ENCODE measurements at places on chromosomes 16 and 17.

GRCh38 chr16:11613381-11614303, 26.9 kb upstream of the LITAF start:
- peak; percentile 13 for DNase-seq

DNA sequence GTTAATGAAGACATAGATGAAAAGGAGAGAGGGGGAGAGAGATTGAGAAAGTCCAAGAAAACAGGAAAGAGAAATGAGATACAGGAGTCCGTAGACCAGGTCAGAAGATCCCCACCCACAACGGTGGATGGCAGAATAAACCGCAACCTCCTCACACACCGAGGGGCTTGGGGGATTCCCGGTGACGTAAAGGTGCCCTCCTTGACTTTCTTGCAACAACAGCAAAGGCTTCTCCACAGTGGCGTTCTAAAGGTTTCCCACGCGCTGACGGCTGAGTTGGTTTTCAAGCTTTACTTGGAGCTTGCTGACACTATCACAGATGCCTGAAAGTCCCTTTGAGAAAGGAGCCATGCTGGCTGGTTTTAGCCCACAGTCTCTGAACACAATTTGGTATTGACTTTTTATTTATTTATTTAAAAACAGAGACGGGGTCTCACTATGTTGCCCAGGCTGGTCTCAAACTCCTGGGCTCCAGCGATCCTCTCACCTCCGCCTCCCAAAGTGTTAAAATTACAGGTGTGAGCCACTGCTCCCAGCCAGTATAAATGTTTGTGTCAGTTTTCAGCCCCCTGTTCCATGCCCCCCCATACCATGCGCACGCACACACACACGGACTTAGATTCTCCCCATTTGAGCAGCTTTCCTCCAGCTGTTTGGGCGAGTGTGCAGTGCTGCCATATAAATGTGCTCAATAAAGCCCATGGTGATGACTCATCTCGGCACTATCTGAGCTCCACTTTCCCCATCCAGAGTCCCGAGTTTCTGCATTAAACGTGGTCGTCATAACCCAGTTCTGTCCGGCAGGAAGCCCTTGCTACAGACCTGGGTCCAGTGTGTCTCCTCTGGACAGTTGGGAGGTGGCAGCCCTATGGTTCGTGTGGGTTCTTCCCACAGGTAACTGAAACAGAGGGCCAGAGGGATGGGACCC, 33.0 kb upstream of the SEC14L1 start:
- DNase-seq: peak; percentile 72

GRCh38 chr17:41650794-41651624, 26.6 kb upstream of the KRT17 start:
- DNase-seq: no peak

DNA sequence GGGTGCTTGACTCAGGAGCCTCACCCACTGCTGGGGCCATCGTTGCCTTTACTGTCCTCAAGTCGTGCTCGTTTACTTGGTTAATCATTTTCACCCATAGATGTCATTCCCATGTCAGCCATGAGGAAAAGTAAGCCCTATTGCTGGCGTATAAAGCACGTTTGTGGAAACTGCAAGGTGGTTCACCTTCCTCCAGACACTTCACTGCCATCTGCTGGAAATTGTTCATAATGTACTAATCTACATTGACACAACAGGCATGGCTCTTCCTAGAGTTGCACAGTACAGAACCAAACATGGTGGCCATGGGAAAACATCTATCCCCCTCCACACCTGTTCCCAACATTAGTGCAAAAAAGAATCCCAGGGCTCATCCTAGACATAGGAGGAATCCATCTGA, 116.6 kb downstream of the ZNF18 start:
- DNase-seq: no peak

- DNase-seq: no peak
Observed at GRCh38 chr17:6755281-6755680, 565 bp upstream of the XAF1 start.

GRCh38 chr16:31202414-31203375, at the start of gene PYCARD:
PYCARD (minus strand) TSS chr16:31202760; CDS start chr16:31202690, 70 bp downstream.
- DNase-seq: peak; percentile 33

- peak; percentile 25 for DNase-seq
Observed at GRCh38 chr16:85995541-85996423, 96.8 kb downstream of the IRF8 start.

GRCh38 chr17:72240333-72240732, 119.5 kb downstream of the SOX9 start:
- no peak for DNase-seq

DNA sequence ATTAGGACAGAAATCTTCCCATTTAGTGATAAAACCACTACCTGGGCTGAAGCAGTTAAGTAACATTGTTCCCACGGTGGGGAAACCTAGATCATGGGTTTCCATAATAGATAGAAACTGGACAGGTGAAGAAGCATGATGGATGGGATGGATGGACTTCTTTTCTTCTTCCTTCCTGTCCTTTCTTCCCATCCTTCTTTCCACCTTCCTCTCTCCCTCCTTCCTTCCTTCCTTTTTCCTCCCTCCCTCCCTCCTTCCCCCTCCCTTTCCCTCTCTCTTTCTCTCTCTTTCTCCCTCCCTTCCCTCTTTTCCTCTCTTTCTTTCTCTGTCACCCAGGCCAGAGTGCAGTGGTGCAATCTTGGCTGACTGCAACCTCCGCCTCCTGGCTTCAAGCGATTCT, 3.1 kb downstream of the PSMC3IP start:
- no peak for DNase-seq

GRCh38 chr16:74297145-74297665, 591 bp downstream of the PSMD7 start:
- peak; percentile 56 for DNase-seq

GRCh38 chr17:79985943-79986391, 49.7 kb downstream of the TBC1D16 start:
- no peak for DNase-seq

DNA sequence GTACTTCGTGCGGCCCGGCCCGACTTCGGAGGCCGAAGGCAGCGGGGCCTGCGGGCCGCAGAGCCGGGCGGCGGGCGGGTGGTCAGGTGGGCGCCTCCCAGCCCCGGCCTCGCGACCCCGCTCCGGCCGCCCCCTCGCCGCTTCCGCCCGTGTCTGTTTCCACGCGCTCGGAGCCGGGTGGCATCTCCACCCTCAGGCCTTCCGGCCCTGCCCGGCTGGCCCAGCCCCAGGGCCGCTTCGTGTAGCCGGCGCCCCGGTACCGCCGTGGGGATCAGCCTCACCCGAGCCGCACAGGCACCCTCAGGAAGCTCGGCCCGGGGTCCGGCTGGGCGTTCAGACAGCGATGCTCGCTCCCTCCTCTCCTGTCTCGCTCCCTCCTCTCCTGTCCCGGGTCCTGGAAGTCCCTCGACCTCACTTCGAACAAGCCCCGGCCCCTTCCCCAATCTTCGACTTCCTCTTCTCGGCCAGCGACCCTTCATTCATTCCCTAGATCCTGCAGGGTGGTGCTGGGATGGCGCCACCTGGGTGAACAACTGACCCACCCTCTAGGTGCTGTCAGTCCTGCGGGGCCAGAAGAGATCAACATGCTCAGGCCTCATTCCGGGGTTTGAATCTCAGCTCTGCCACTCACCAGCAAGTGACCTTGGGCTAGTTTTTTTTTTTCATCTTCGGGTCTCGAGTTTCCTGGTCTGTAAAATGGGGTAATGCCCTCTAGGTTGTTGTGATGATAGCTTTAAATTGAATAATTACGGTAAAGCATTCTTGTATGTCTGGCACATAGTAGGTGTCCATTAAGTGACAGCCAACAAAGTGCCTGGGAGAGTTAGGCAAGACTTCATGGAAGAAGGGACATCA, 610 bp downstream of the VPS4A start:
- peak; percentile 43 for DNase-seq

DNA sequence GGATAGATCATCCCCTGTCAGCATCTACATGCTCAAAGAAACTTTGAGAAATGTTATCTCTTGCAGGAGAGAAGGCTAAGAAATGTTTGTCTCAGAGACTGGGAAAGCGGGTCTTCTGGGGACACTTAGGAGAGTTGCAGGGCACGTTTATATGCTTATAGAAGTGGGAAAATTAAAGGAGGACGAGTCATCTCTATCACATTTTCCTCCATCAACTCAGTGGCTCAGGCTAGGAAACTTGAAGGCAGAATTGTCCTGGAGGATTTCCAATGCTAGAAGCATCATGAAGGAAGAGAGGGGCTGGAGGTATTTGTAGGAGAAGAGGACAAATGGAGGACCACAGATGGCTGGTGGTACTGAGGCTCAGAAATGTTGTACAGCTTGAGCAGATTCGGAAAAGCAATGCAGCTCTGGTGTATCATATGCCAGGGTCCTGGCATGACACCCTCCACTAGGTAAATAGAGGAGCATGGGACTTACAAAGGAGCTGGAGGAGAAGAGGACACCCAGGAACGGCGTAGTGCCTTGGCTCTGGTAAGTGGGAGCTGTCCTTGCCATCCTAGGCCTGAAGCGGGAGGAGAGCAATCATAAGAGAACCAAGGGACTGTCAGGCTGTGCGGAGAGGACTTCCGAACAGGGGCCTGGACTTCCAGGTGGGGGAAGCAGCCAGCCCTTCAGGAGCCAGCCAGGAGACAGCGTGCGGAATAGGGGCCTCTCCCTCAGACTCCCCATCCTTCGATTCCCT, 4.5 kb upstream of the HS3ST3B1 start:
- no peak for DNase-seq

GRCh38 chr17:44795421-44795820, 34.7 kb downstream of the GJC1 start:
- DNase-seq: no peak

DNA sequence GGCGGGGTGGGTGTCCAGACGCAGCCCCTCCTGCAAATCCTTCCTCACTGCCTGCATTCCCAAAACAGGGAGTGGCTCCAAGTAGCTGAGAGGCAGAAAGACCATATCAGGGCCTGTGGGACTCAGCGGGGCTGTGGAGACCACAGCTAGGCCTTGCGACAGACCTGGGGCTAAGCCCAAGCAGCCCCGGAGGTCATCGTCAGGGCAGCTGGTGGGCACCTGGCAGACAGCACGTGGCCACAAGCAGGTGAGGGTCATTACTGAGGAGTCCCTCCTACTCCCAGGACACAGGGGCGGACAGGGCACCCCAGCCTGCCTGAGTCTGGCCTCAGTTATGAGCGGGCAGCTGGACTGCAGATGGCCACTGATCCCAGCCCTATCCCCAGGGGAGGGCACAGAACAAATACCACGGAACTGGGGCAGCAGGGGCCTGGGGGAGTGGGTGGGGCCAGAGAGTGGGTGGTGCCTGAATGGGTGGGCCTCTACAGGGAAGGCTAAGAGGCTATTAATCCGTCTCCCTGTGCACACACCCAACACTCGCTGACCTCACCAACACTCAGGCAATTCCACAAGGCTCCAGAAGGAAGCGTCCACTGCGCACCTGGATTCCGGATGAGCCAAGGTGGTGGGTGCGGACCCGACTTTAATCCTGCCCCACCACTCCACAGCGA, 8.5 kb downstream of the HS3ST6 start:
- no peak for DNase-seq

DNA sequence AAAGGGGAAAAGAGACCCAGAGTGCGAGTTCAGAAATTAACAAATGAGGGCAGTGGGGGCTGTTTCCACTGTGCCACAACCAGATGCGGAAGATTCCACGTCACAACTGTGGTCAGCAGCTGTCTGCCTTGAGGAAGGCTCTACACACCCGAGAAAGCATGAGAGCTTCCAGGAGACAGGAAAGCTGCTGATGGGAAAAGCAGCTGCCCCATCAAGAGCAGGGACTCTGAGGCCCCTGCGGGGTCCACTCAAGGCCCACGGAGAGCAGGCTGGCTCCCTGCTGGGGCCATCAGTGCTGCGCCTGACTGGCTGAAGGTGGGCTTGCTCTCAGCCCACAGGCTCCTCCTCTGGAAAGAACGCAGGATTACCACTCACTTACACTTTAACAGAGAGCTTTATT, 14.8 kb upstream of the TRAP1 start:
- no peak for DNase-seq

DNA sequence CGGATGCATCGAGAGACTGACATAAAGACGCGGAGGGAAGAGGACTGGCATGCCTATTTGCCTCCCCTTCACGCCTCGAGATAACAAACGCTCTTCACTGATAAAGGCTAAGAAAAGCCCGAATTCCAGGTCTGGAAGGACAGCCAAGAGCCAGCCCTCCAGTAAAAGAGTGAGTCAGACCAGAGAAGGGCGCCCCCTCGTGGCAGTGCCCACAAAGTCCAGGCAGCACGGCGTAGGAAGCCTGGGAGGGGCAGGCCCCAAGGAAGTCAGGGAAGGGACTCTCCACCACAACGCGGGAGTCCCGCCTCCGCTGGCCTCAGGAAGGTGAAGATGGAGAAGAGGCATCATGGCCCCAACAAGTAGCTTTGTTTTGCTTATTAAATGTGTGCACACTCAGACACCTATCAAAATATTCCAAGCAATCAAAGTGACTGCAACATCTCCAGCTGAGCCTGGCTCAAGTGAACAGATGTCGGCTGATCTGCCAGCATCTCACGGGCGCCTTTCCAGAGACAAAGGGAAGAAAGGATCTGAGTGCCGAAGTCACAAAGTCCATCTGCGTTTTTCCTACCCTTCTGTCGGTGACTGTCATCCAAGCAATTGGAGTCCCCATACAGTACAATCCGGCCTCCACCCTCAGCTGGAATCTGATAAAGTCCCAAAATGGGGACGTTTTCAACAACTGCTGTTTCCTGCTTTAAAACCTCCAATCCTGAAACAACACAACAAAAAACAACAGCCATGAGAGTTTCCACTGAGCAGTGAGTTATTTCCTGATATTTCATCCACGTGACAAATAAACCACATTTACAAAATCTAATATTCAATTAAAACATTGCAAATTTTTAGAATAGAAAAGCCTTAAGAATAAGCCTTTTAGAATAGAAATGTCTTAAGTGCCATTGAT, 20.4 kb upstream of the SLC38A8 start:
- DNase-seq: peak; percentile 68

DNA sequence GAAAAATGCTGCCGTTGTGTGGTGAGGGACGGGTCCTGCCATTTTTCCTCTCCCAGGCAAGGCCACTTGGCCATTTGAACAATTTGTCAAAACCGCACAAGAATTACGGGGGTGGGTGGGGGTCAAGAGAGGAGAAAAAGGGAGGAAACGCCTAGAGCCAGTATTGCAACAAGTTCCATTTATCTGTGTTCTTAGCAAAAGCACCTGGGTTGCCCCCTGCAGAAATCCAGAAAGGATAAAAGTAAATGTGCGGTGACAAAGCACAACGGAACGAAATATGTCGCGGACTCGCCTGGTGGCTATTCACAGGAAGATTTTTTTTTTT, 209.4 kb downstream of the ZFHX3 start:
- no peak for DNase-seq

- no peak for DNase-seq
Observed at GRCh38 chr17:66783656-66784381, 51.1 kb upstream of the CACNG5 start.

GRCh38 chr17:76140661-76141211, 309 bp downstream of the FOXJ1 start:
- no peak for DNase-seq

DNA sequence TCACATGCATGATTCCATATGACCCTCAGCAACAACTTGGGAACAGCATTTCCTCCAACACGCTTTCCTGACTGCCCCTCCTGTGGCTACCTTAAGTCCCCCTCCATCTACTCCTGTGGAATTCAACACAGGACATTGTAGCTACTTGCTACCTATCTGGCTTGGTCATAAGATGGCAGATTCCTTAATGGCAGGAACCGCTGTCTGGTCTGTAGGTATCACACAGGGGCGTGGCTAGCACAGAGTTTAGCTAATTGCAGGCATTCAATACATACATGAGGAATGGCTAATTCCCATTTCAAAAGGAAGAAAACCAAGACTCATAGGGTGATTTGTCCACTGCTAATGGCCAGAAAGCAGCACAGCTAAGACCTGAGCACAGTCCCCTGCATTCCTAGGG, 8.6 kb downstream of the LRRC59 start:
- DNase-seq: no peak
